ENCODE measurements at places on chromosomes 13 and 19. TPM values are rescaled to one million over a fixed set of nuclear protein-coding genes. Genes with fewer than 3 reads are reported as not detected.

Gene LIN7B
- 2.7 TPM for total RNA-seq

Gene ZNF560
- not detected for total RNA-seq

Gene CTXN1
- total RNA-seq = 2.5 TPM

Gene SPRY2
- total RNA-seq = 46.6 TPM

Gene FCAR
- total RNA-seq = 32.8 TPM

Gene NPAS1
- total RNA-seq = 1.4 TPM

Gene SIAH3
- 0.17 TPM for total RNA-seq

Gene ZNF682
- total RNA-seq = 7.0 TPM

Gene IPO5
- 61.9 TPM for total RNA-seq

Gene STK11
- total RNA-seq = 77.8 TPM

Gene NAPSA
- 2.3 TPM for total RNA-seq

Gene ATP13A1
- total RNA-seq = 104 TPM

GRCh38 chr19:16051254-16052025 is 24.9 kb upstream of the TPM4 start:
- no peak overlapping the region for H3K27ac ChIP-seq
- no peaks in the 10 kb centered on the region for H3K36me3 ChIP-seq
- peaks cover 3% of the 10 kb centered on the region for H3K4me1 ChIP-seq

- no peak overlapping the region for H3K27ac ChIP-seq
- no peaks in the 10 kb centered on the region for H3K36me3 ChIP-seq
- H3K4me3 ChIP-seq = no peak overlapping the region
- no peak for DNase-seq
- H3K27me3 ChIP-seq = no peaks in the 10 kb centered on the region
- H3K4me1 ChIP-seq = peaks cover 16% of the 10 kb centered on the region
Observed at GRCh38 chr19:1807695-1808394, 4.2 kb downstream of the ATP8B3 start.

DNA sequence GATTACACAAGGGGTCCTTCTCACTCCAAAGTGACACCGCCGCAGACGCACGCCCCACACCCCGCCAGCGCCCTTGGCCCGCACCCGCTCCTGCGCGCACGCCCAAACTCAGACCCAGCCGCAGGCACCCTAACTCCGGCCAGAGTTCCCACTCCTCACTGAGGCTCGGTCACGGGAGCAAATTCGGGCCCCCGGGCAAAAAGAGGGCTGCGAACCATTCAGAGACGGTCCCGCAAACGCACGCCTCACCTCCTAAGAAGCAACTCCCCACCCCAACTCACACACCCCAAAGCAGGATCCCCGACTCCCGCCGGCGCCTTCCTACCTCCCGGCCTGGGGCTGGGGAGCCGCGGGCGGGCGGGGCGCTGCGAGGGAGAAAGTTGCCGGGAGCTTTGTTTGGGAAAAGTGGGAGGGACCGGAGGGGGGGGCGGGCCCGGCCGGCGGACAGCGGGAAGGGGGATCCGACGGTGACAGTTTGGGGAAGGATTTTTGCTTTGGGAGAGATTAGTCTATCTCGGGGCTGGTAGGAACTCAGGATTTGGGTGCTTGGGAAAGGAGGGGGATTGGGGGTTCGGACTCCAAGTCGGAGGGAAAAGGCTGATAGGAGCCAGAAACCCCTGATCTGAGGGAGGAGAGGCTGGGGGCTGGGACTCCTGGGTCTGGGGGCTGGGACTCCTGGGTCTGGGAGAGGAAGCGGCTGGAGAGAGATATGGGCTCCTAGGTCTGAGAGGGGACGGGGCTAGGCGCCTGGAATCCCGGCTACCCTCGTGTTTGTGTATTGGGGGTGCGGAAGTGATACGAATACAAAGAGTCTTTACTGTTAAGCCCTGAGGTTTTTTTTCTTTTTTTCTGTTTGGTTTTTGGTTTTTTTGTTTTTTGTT is at the start of gene TEAD2:
Gene TEAD2, minus strand, starts transcription at position 369 of the 881 bp plus-strand sequence. CDS start 2,341 bp downstream, outside the sequence.
- H3K4me3 ChIP-seq = peak within 1 kb of the TSS; percentile 49
- peaks cover 23% of the 10 kb centered on the region for H3K36me3 ChIP-seq
- H3K27me3 ChIP-seq = no peaks in the 10 kb centered on the region
- peak within 1 kb of the TSS; percentile 88 for H3K27ac ChIP-seq

DNA sequence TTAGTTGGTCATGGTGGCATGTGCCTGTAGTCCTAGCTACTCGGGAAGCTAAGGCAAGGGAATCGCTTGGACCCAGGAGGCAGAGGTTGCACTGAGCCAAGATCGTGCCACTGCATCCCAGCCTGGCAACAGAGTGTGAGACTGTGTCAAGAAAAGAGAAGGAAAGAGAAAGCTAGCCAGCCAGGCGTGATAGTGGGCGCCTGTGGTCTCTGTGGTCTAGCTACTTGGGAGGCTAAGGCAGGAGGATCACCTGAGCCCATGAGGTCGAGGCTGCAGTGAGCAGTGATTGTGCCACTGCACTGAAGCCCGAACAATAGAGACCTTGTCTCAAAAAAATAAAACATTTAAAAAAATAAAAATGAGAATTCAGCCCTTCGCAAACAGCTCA is 33.3 kb downstream of the TIMM13 start:
- no peaks in the 10 kb centered on the region for H3K36me3 ChIP-seq
- H3K4me1 ChIP-seq = no peaks in the 10 kb centered on the region
- no peaks in the 10 kb centered on the region for H3K27me3 ChIP-seq
- no peak overlapping the region for H3K4me3 ChIP-seq

- peaks cover 7% of the 10 kb centered on the region for H3K4me1 ChIP-seq
- peak overlapping the region; percentile 49 for H3K4me3 ChIP-seq
- no peak overlapping the region for H3K27ac ChIP-seq
- peak; percentile 83 for DNase-seq
- H3K27me3 ChIP-seq = peaks cover 4% of the 10 kb centered on the region
Observed at GRCh38 chr19:35114353-35115176, 1.1 kb upstream of the FXYD3 start.

DNA sequence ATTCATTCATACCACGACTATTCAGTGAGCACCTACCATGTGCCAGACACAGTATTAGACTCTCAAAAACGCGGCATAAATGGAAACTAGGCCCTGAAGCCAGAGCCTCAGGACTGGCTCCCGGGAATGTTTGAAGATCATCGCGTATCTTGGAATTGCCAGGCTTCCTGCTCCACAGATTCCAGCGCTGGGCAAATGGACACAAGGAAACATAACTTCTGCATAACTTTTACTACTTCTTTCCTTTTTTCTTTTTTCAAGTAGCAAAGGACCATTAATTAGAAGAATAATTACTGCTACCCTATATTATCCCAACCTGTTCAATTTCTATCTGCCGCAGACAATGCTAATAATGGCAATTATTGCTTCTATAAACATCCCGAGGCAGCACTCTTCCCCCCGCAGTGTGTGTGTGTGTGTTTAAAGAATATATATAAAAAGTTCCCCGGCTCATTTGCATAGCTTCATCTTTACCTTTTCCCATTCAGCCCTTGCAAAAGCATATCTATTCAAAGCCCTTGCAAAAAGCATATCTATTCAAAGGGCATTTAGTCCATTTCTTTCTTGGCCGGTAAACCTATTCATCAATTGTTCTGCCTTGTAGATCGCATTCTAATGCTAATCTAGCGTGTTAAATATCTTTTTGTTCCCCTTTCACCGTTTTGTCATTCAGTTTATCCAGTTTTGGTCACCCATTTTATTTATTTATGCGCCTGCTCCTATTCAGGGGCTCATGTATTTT is 6.1 kb downstream of the SOX21 start:
- no peak for DNase-seq
- no peak overlapping the region for H3K27ac ChIP-seq
- no peak overlapping the region for H3K4me3 ChIP-seq
- H3K36me3 ChIP-seq = no peaks in the 10 kb centered on the region
- H3K4me1 ChIP-seq = peaks cover 17% of the 10 kb centered on the region

GRCh38 chr13:114074671-114075315 is 57.6 kb downstream of the RASA3 start:
- H3K4me3 ChIP-seq = no peak overlapping the region
- H3K27ac ChIP-seq = no peak overlapping the region
- peaks cover 9% of the 10 kb centered on the region for H3K4me1 ChIP-seq
- no peaks in the 10 kb centered on the region for H3K36me3 ChIP-seq

GRCh38 chr13:113926301-113926761 is 47.5 kb downstream of the C13orf46 start:
- H3K27ac ChIP-seq = no peak overlapping the region
- H3K27me3 ChIP-seq = no peaks in the 10 kb centered on the region
- peak; percentile 38 for DNase-seq
- no peaks in the 10 kb centered on the region for H3K4me1 ChIP-seq
- H3K4me3 ChIP-seq = no peak overlapping the region

- H3K27ac ChIP-seq = no peak overlapping the region
- H3K36me3 ChIP-seq = peaks cover 97% of the 10 kb centered on the region
- no peaks in the 10 kb centered on the region for H3K4me1 ChIP-seq
- no peaks in the 10 kb centered on the region for H3K27me3 ChIP-seq
Observed at GRCh38 chr13:41075034-41075433, 13.7 kb downstream of the WBP4 start.

- no peak for DNase-seq
- H3K4me1 ChIP-seq = no peaks in the 10 kb centered on the region
- H3K27me3 ChIP-seq = no peaks in the 10 kb centered on the region
- no peak overlapping the region for H3K4me3 ChIP-seq
- H3K36me3 ChIP-seq = peaks cover 60% of the 10 kb centered on the region
- H3K27ac ChIP-seq = no peak overlapping the region
Observed at GRCh38 chr19:10173527-10173926, 21.2 kb downstream of the DNMT1 start.

GRCh38 chr13:27971236-27971645 is 2.1 kb upstream of the CDX2 start:
- no peak overlapping the region for H3K4me3 ChIP-seq
- no peak for DNase-seq
- H3K4me1 ChIP-seq = peaks cover 12% of the 10 kb centered on the region
- H3K27ac ChIP-seq = no peak overlapping the region
- peaks cover 83% of the 10 kb centered on the region for H3K27me3 ChIP-seq

DNA sequence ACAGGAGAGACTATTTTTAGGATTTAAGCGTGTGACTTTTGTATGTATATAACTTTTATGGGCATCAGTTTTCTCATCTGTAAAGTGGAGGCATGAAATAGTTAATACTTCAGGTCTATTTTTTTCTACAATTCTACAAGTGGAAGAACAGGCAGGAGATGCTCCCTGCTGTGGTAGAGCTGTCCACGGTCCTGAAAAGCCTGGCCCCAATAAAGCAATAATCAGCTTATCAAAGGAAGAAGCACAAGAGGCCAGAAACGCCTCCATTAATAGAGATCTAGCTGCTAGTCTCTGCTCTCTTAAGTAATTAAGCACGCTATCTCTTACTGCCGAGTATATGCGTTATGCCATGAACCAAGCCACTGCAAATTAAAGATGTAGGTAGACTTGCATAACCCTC is 28.0 kb upstream of the WASF3 start:
- no peak for DNase-seq
- no peaks in the 10 kb centered on the region for H3K27me3 ChIP-seq
- no peak overlapping the region for H3K4me3 ChIP-seq
- no peaks in the 10 kb centered on the region for H3K36me3 ChIP-seq
- no peaks in the 10 kb centered on the region for H3K4me1 ChIP-seq
